ENCODE measurements at places on chromosomes 4 and X.

DNA sequence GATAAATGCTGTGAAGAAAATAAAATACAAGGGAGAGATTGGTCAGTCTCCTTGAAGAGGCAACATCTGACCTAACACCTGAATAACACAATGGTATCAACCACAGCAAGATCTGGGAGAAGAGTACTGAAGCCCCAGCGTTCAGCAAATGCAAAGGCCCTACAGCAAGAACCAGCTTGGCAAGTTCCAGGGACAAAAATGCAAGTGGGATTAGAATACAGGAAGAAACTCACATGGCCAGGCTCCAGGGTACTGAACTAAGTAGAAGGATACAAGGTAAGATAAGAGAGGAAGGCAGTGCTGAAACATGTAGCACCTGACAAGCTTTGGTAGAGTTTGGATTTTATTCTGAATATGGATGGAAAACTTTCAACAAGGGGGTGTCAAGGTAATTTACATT, 3.6 kb downstream of the SMIM14 start:
- no peak for DNase-seq

- no peak for DNase-seq
These were observed 882.9 kb downstream of the FSTL5 start for GRCh38 chr4:161280929-161281328.

GRCh38 chr4:152738827-152739226, 40.7 kb downstream of the TIGD4 start:
- DNase-seq: no peak

GRCh38 chr4:169205075-169205743, 65.5 kb downstream of the SH3RF1 start:
- DNase-seq: no peak

GRCh38 chrX:16347968-16348670, 180.8 kb downstream of the MAGEB17 start:
- DNase-seq: no peak

DNA sequence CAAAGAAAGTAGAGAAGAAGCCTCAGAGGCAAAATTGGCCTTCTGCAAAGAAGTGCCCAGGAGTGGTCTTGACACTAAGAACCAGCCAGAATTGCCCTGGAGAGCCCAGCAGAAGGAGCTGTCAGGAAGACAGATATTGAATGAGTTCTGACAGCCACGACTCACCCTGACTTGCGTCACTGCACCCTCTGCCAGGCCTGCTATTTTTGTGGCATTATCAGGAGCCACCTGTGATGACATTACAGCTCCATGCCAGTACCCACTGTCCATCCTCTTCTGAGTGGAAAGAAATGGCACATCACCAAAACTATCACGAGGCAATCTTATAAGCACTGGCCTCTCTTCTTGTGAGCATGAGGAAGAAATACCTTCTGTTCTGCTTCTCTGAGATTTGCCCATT, 67.7 kb downstream of the SMIM20 start:
- DNase-seq: no peak

- DNase-seq: no peak
These were observed 942 bp upstream of the APLN start for GRCh38 chrX:129655547-129656249.
